ENCODE measurements at places on chromosomes 2 and 18. TPM values are rescaled to one million over a fixed set of nuclear protein-coding genes. Genes with fewer than 3 reads are reported as not detected.

DNA sequence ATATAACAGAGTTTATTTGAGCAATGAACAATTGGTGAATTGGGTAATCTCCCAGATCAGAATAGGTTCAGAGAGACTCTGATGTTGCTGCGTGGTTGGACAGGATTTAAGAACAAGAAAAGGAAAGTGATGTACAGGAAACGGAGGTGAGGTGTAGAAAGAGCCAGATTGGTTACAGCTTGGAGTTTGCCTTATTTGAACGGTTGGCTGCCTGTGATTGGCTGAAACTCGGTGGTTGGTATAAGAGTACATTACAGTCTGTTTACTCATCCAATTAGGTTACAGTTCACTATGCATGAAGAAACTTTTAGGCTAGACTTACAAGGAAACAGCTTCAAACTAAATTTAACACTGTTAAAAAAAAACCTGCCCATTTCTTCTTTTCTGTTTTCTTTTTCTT, 68.0 kb upstream of the CABLES1 start:
- DNase-seq, result peak; percentile 49

- no peak for DNase-seq
These were observed 11.3 kb downstream of the SMAD7 start for GRCh38 chr18:48939205-48940097.

DNA sequence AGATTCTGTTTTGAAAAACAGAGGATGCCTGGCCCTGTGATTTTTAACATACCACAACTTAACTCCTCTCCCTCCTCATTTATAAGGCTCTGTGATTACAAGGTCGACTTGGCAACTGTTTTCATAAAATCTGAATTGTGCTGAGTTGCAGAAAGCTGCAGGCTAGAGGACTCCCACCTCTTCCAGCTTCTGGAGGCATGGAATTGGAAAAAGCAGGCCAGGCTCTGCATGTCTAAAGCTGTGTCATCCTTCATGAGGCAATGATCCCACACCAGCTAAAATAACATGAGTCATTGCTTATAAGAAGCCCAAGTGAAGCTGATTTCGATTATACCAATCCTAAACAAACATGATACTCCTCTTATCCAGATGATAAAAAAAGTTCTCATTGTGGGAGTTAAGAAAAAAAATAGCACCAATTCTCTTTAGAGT, 11.7 kb downstream of the ARHGAP28 start:
- DNase-seq, result peak; percentile 73

GRCh38 chr18:45363196-45363595, 252.1 kb upstream of the SLC14A2 start:
- no peak for DNase-seq

DNA sequence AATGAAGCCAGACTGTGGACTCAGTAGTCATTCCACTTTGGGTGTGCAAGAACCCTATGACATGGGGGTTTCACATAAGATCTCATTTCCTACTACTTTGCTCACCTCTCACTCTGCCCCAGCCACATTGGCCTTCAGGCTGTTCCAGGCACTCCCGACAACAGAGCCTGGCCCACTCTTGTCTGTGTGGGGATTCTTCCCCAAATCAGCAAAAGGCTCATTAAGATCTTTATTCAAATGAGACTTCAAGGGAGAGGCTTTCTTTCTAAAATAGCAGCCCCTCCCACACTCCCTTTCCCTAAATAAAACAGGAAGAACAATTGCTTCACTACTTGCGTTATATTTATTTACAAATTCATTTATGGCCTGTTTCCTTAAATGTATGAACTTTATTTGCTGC, 3.5 kb upstream of the CDC42EP3 start:
- no peak for DNase-seq

GRCh38 chr2:54942373-54942772, 107.9 kb downstream of the RTN4 start:
- no peak for DNase-seq

DNA sequence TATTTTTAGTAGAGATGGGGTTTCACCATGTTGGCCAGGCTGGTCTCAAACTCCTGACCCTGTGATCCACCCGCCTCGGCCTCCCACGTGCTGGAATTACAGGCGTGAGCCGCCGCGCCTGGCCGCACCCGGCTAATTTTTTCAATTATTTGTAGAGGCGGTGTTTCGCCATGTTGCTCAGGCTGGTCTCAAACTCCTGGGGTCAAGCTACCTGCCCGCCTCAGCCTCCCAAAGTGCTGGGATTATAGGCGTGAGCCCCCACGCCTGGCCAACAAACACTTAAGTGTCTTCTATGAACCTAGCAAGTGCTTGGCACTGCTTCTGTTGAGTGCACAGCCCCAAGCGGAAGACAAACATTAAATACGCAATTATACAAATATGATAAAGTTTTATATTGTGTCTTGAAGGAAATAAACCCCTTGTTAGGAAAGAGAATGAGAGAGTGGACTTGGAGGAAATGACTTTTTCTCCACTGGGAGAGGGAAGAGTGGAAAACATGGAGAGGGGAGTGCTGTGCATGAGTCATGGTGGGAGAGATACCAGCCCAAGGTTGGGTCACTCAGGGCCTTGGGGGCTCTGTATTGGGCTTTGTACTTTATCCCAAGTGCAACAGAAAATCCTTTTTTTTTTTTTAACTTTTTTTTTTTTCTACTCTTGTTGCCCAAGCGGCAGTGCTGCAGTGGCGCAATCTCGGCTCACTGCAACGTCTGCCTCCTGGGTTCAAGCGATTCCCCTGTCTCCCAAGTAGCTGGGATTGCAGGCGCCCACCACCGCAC, 41.4 kb upstream of the ACTR2 start:
- DNase-seq, result no peak

Gene MGAT4A
- total RNA-seq, result not detected

Gene LAMA3
- 2.4 TPM for total RNA-seq

Gene RIOK3
- 64.3 TPM for total RNA-seq

Gene DSC3
- not detected for total RNA-seq

Gene IKZF2
- total RNA-seq, result 8.3 TPM
